ENCODE measurements at places on chromosomes 2 and 18.
A peak's percentile ranks its signal among the peaks of the same experiment; 100 is the strongest.

- no peak for DNase-seq
These were observed 152.9 kb upstream of the PGAP1 start for GRCh38 chr2:197079414-197079813.

- DNase-seq: no peak
These were observed 366.1 kb upstream of the MMADHC start for GRCh38 chr2:149953627-149954026.

GRCh38 chr2:191188550-191189093, 37.8 kb upstream of the STAT4 start:
- DNase-seq: no peak

DNA sequence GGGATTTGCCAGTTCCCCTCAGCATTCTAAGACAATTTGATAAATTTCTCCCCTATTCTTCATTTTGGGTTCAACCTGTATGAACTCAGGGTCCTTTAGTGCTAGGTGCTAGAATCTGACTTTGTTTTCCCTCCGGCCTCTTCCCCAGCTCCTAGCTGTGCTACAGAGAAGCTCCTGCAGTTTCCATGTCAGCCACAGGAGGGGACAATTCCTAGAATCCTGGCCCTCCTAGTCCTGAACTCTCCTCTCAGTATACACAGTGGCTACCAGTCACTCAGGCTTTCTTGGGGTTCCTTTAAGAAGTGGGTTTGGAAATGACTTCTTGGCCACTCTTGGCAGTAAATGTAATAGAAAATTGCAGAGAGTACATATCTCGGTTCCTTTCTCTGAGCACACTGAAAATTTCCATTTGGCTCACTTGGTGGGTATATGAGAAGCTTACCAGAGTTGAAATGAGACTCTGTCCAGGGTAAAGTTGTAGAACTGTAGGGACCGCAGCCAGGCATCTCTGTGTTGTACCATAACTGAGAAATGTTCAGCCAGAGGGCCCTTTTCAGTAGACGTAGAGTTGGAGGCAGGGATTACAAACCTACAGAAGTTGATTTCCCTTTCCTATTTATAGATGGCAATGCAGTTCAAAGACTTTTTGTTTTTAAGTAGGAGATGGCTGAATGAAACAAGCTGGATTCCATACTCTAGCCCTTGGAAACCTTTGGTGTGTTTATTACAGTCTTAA, 5.0 kb upstream of the CHST10 start:
- no peak for DNase-seq

DNA sequence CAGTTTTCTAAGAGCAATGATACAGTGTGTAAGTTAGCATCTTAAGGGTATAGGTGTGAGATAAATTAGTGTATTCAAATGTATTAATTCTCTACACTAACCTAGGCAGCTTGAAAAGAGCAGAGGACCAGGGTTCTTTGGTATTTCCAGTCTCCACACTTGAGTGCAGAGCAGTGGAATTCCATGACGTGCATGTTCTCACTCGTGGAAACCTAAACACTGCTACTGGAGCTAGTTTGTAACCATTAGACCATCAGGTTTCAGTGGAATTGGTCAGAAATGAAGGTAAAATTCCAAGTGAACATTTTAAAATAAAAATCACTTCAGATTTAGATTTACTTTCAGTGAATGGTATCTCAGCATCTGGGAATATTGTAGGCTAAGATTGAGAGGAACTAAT, 9.0 kb downstream of the SPTBN1 start:
- no peak for DNase-seq

DNA sequence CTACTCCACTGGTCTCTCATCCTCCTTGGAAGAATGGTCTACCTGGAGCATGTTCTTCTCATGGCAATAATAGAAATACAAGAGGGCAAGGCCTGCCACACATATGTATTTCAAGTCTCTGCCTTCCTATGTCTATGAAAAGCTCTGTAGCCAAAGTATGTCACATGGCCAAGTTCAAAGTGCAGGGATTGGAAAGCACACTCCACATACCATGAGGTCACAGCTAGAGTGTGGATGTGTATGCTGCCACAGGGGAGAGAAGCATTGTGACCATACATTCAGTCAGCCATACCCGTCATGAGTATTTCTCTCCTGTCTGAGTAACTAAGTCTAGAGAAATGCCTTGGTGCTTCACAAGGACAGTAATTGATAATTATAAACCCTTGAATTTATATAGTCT, 8.8 kb upstream of the EIF2AK3 start:
- DNase-seq: no peak

DNA sequence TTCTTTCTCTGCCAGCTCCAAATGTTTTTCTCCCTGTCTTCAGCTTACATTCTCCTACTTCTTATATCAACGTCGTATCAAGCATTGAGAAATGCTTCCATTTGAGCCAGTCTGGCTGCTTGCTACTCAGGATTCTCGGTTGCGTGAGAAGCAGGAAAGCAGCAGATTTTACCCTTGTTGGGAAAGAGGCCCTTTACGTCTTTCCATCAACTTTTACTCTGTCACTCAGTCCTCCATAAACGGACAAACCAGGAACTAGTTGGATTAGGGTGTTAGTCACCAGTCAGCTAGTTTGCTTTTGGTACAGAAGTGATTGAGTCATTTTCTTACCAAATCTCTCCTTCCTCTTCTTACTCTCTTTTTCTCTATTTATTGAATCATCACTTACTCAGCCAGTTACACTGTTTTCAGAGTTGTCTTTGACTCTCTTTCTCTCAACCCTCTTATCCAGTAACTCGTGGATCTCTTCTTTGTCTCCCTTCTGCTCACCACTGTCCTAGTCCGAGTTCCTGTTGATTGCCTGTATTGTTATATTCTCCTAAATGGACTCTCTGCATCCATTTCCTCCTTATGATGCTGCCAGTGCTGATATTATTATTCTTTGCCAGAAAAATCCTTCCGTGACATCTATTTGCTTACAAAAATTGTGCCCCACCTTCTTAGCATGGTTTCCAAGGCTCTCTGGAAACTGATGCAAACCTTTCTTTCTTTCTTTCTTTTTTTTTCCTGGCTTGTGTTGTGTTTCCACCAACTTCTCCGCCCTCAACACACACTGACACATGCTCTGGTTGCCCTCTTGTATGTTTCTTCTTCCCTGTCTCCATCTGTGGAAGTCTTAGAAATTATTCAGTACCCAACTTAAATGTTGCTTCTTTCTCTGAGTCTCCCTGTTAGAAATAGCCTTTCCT, 61.5 kb downstream of the VRK2 start:
- DNase-seq: no peak

DNA sequence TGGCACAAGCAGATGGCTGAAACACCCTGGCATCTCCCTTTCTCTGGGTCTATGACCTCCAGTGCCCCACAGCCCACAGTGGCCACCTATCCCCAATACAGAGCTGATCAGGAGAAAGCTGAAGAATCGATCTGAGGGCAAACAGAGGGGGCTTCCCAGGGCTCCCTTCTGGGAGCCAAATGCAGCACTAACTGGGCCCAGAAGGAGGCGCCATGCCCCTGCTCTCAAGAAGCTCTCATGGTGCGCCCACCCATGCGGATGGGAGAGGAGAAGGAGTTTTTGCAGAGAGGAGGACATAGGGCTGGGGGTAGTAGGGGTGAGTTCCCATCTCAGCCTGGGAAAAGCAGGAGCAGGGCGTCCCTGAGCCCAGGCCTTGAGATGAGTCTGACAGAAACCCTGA, 787.3 kb upstream of the RAB6C start:
- no peak for DNase-seq

DNA sequence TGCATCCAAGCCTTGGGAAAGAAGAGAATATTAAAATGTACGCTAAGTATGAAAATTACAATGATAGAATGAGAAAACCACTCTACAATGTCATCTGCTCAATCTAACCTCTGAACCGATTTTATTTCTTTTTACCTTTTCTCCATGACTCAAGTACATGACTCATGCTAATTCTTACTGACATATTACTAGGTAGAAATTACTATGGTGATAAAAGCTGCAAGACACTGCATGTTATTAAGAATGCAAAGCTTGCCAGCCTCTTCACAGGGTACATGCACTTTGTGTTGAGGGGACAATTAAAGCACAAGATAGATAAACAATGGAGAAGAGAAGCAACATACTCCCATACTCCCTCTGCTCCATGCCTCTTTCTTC, 20.7 kb downstream of the SFT2D3 start:
- no peak for DNase-seq

DNA sequence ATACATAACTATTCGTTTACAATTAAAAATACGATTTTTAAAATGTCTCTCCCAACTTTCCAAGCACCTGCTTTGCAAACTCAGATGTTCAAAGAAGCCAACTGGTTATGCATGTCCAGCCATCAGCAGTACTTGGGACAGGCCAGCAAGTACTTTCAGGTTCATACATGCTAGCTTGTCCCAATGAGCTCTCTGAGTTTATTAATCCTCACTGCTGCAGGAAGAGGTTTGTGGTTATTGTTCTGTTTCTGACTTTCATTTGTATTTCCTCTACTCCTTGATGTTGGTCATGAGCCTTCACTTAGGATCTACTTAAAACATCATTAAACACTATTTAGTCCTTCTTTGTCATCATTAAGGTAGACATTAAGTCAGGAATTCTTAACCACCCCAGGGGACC, 374.1 kb downstream of the LRATD1 start:
- no peak for DNase-seq

- no peak for DNase-seq
These were observed 61.8 kb downstream of the MYCN start for GRCh38 chr2:16002144-16002543.

- no peak for DNase-seq
These were observed 20.1 kb downstream of the ARID5A start for GRCh38 chr2:96556441-96557330.

DNA sequence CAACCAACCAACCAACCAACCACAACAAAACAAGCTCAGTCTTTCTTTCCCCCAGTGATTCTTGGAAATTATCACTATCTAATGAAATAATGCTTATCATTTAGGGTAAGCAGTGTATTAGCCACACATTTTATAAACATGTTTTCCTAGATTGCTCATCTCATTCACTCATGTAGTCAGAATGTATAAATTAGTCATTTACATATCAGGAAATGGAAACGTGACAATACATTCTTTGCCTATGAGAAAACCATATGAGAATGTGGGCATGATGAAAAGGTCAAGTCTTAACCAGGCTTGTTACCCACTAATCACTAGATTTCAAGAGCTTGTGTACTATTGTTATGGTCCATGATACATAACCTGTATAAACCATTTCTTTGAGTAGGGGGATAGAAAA, 1583.4 kb upstream of the PIK3C3 start:
- no peak for DNase-seq

DNA sequence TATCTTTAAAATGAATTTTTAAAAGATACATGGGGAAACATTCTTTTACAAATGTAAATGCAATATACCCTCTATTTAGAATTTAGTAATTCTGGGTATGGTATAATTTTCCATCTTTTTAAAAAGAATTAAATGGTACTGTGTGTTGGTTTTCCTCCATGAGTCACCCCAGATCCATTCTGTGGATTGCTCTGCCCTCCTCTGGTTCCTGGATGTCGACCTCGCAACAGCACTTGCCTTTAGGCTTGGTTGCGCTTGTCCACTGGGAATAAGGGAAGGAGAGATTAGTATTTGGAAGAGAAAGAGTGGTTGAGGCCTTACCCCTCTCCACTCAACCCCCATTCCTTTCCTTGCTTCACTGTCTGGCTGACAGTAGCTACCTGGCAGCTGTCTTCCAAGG, 90.4 kb downstream of the FTCDNL1 start:
- no peak for DNase-seq

GRCh38 chr2:96320728-96321622, 4.1 kb upstream of the ITPRIPL1 start:
- DNase-seq: peak; percentile 52

GRCh38 chr2:52698408-52698807, 1069.2 kb upstream of the CHAC2 start:
- no peak for DNase-seq

DNA sequence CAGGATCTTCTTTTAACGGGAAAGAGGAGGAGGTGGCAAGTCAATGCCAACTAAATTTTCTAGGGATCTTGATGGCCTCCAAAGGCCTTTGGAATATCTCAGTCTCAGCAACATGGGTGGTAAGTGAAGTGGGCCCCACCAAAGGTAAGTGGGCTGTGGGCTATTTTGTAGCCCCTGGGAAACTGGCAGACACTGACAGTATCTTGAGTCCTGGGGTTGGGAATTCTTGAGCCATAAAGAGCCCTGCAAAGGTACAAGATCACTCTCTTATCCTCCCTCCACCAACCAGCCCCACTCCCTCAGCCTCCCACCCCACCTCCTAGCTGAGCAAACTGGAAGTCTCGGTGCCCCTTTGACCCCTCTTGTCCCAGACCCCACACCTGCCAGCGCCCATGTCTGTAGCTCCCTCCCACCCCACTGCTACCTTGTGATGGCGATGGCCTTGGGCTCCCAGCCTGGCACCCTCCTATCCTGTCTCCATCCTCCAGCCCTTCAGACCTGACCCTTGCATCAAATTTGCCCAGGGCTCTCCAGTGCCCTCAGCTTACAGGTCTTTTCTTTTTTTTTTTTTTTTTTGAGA, 8.5 kb downstream of the ATP6V1B1 start:
- no peak for DNase-seq

- DNase-seq: no peak
These were observed 356.7 kb downstream of the NYAP2 start for GRCh38 chr2:225756198-225756597.

DNA sequence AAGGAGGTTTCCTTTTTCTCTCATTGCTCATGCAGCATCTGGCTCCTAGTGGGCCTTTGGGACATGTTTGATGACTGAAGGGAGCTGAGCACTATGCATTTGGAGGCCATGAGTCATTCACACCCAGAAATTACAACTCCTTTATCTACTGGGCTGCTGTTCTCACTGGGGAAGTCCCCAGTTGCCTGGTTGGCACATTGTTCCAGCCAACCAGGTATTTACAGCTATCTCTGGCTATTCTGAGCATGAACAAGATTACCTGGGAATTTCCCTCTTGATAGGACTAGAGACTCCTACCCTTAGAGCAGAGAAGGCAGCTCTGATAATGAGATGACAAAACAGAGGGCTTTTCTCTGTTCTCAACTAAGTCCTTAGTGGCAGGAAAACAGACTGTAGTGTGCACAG, 206.5 kb downstream of the SETBP1 start:
- peak; percentile 32 for DNase-seq

DNA sequence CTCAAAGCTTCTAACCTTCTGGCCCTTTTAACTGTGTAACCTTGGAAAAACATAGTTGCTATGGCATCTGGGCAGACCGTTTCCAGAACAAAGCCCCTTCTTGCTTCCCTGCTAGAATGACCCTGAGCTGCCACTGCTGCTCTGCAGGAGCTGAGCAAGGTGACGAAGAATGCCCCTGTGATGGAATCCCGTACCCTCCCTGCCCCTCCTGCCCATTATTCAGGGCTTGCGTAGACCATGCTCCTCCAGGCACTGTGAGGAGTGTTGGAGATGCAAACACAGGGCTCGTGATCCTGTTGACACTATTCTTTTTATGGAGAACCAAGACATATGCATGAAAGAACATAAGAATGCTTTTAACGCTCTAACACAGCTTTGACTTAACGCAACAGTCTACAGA, 191.1 kb downstream of the CDH2 start:
- no peak for DNase-seq

DNA sequence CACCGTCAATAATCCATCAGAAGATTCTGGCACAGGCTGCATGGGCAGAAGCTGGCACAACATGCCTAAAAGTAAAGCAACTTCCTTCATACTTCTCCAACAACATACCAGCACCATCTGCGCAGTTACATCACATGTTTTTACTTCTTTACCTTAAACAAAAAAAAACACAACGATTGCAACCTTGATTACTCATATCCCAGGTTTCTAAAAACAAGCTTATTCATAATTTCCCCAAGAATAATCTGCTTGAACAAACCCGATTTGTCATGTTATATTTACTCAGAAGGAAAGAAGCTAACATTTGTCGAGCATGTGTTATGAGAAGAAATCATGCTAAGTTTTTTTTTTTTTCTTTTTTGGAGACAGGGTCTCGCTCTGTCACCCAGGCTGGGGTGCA, 54.7 kb downstream of the THADA start:
- DNase-seq: no peak

GRCh38 chr2:127942002-127942401, 56.2 kb upstream of the AMMECR1L start:
- no peak for DNase-seq
